ENCODE measurements at places on chromosomes 2 and 18.

- DNase-seq: no peak
Observed at GRCh38 chr2:145593991-145594614, 1074.2 kb upstream of the ZEB2 start.

GRCh38 chr2:127110985-127111384, 4.0 kb upstream of the BIN1 start:
- no peak for DNase-seq

DNA sequence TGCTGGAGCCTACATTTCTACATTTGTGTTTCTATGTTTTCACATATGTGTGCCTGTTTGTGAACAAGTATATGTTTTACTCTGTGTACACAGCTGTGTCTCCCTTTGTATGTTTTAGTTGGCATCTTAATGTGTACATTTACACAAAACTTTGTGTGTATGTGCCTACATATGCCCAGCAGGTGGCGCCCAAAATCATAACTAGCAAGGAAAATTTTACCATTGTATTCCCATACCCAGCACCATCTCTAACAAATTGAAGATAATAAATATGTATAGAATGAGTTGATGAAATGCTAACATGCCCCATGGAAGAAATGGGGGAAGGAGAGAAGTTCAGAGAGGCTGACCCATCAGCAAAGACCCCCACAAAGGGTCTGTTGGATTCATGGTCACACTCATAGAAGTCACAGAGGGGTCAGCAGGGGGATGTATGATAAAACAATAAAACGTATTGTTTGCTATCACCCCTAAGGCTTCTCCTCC, 48.1 kb downstream of the PKDCC start:
- DNase-seq: peak; percentile 53

DNA sequence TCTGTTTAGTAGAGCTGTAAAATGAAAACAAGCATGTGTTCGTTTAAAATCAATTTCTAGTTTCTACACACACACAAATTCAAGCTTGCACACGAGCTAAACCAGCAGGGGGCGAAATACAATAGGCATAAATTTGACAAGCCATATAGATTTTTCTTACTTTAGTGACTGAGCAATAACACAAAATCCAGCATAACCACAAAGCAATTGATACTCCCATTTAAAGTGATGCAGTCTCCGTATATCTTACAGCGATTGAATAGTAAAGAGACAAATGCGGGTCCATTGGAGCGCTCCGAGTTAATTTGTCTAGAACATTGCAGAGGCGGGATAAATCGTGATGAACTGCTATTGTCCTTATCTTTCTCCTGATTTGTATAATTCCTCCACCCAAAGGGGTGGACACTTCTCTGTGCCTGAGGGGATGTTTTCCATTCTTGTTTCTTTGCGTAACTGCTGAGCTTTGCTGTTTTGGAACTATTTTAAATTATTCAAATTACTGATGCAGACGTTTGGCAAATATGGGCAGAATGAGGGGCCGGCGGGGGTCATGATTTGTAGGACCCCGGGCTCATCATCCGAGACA, 1.2 kb upstream of the AFTPH start:
- DNase-seq: peak; percentile 60

DNA sequence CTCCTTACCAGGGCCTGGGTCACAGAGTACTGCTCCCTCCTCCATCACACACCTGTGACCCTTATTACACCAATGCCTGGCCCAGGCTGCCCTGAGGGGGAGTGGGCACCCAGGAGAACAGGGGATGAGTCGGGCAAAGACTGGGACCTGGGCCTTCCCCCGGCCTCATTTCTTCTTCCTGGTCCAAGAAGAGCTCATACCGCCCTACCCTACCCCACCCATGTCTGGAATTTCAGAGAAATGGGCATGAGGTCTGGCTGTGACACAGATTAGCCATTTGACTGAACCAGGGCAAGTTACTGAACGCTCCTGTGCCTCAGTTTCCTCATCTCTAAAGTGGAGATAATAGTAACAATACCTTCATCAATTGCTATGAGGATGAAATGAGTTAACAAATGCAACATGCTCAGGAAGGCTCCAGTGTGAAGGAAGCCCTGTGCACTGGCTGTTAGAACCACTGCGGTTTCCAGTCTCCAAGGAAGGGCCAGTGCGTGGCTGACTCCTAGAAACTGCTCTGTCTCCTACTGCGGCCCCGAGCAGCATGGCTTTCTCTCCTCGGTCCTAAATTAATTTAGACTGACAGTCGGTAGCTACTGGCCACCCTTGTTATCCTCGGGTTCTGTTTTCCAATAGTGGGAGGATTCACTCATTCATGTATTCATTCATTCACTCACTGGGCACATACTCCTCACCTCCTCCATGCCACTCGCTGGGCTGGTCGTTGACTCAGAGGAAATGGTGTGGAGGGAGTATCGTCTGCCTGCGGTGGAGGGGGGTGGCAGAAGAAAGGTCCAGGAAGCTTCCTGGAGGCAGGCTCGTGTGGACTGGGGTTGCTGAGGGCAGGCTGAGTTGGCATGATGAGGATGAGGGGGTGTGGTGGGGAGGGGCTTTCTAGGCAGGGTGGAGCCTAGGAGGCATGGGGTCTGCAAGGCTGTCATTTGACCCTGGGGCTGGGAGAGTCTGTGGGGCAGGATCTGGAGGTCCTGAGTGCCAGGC, 175.6 kb downstream of the GLI2 start:
- DNase-seq: no peak

- DNase-seq: no peak
Observed at GRCh38 chr2:215664847-215665525, 229.1 kb upstream of the FN1 start.

DNA sequence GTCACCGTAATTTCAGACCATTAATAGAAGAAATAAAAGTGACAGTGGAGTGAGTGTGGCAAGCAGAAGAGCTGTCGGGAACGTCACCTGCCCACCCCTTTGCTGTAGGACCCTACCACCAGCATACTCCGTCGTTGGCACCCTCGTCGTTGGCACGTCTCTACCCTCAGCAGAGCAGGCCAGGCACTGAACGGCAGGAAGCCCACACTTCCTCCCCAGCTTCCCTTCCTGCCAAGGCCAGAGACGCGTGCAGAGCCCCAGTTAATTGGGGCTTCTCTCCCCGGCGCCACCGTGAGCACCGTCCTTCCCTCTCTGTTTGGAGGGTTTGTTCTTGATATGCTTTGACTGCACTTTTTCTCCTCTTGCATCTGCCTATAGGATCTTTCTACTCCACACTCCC, 27.0 kb upstream of the NFATC1 start:
- no peak for DNase-seq

DNA sequence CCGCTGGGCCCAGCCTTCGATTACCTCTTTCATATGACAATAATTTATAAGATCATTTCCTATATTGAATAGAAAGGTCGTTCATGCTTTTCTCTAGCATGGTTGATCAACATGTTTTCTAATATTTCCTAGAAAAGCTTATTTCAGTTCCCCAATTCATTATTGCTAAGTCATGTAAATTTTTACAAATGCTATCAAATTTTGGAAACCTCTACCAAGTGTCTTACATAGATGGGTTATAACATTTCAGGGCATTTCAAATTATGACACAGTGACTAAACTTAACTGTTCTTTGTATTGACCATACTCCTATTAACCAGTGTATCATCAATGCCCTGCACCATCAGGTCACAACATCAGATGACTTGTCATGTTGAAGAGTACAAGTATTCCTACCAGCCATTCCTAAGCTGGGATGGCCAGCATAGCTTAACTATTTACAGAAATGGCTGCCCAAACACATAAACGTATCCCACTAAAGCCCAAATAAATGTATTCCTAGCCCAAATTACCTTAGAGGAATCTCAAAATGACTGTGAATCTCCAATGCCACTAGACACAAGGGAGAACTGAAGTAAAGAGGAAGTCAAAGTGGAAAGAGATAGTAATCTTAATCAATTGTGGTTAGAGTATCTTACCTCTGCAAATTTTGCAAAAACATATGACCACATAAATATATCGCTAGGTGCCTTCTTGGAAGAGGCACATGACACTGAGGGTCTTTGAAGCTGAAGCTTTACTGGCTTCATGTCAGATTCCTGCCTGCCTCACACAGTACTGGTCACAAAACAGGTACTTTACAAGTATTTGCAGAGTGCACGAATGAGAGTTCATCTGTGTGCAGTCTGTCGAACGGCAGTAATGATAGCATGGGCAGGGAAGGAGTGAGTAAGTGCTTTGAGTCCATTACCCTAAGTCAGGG, 87.3 kb upstream of the TLK1 start:
- no peak for DNase-seq

DNA sequence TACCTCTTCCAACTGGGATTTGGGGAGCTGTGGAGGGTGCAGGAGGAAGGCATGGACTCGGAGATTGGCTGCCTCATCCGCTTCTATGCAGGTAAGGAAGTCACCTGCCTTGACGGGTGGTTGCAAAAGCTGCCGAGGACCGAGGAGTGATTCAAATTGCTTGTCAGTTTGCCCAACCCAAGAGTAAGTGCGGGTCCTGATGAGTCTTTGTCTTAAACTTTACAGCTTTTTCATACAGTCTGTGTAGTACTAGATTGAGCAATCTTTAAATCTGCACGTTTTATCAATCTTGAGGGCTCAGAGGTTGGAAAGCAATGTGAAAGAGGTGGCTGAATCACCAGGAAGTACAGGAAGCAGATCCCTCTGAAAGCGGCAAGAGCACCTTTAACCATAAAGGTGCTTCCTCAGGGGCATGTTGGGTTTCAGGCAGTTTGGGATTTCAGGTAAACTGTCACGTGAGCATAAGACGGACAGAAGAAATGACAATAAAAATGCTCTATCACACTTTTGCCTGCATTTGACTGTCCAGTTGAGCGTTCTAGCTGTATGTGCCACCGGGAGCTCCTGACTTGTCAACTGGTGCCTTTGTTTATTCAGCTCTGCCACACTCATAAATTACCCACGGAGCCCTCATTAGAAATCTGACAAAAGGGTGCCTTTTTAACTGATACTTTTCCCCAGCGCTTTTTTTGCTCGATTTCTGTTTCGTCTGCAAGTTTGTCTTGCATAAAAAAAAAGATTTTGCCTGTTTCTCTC, 2.0 kb downstream of the PHLPP1 start:
- DNase-seq: no peak

- no peak for DNase-seq
Observed at GRCh38 chr2:1681323-1682180, 62.8 kb downstream of the PXDN start.

DNA sequence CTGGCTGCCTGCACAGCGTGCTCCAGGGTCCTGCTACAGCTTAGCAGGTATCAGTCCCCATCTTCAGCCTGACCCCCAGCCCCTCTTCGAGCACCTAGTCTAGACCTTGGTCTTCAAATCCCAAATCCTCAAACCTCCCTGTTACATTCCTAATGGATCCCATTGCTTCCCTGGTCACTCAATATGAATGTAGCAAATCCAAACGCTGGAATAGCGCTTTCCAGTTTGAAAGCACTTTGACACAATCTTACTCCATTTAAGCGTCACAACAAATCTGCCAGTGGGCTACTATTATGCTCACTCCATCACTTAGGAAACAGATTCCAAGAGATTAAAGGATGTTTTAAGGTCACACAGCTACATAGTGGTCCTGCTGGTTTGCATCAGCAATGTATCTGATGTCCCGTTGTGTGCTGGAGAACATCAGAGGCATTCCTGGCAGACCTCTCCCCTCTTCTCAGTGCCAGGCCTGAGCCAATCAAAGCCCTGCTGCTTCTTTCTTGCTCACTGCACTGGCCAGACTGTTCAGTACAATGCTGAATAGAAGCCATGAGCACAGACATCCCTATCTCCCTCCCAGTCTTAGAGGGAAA, 11.1 kb upstream of the INO80C start:
- no peak for DNase-seq

DNA sequence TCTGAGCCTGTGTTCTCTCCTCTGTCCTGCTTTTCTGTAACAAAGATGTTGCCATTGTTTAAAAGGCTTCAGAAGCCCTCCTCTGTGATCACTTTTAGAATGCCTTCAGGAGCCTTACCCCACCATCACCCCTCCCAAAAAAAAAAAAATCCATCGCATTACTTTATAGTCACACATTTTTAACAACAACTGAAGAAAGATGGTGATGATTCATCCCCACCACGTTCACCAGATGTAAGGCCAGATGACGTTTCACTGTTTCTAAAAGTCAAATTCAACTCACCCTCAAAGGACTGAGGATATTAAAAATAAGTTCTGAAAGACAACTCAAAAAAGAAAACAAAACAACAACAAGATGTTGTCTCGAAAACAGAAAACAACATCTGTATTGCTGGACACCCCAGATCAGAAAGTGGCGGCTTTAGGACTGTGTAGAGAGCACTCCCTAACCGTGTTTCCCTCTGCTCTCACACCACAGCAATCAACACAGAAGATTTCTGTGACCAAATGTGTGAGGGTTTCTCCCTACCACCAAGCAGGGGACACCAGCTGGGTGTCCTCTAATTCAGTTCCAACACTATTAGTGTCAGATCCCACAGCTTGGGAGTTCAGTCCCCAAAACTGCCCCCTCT, 61.9 kb upstream of the CREB1 start:
- DNase-seq: no peak

GRCh38 chr2:52703004-52703403, 1064.6 kb upstream of the CHAC2 start:
- DNase-seq: no peak

DNA sequence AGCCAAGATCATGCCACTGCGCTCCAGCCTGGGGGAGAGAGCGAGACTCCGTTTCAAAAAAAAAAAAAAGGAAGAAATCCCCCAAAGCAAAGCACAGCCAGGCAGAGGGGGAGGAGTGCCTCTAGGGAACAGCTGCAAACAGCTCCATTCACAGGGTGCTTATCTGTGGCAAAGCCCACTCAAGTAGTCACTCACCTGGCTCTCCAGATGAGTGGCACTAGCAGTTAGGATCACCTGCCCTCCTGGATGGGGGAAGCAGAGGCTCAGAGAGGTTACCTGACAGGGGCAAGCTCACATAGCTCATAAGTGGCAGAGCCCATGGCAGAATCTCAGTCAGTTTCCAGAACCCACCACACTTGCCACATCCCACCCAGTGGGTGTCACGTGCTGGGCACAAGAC, 30.3 kb downstream of the TFCP2L1 start:
- no peak for DNase-seq

DNA sequence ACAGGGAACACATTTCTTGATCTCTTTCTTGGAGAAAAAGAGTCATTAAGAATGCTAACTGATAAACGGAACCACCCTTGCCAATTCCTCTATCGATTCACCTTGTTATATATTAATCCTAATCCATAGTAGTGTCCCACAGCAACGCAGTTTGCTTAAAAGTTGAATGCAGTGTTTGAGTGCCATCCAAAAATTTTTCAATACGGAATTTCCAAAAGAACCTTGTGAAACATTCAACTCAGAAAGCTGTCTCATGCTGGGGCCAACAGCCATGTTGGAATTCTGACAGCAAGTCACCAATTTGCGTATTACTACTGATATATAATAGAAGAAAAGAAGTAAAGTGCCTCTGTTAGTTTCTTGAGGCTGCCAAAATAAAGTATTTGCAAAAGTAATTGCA, 42.3 kb downstream of the ANXA4 start:
- no peak for DNase-seq

- no peak for DNase-seq
Observed at GRCh38 chr2:9709539-9710285, 78.9 kb upstream of the YWHAQ start.

DNA sequence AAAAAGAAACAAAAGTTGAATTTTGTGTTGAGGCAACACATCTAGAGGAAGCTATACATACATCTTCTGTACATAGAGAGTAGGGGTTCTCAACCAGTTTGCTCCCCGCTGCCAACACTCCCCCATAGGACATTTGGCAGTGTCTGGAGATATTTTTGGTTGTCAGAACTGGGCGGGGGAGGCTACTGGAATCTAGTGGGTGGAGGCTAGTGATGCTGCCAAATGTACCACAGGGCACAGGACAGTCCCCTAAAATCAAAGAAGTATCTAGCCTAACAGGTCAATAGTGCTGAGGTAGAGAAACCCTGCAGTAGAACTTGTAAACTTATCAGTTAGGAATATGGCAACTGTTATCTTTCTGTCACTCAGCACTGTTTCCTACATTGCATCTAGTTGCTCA, 21.3 kb downstream of the ADAM23 start:
- no peak for DNase-seq

Data from stimulated activated CD4-positive, alpha-beta T cell treated with anti-CD3 and anti-CD28 coated beads, Interleukin-1b, Interleukin-23, amount 100 ng/mL, for 24 hours (primary cell).